Left lung (tissue), 14 donors: ENCODE measurements at places on chromosomes 11 and 22.

GRCh38 chr22:38098410-38099249 lies 11.9 kb downstream of the BAIAP2L2 start:
- DNase-seq = no peak

GRCh38 chr11:6127881-6128280 lies 20.4 kb downstream of the OR56B4 start:
- no peak for DNase-seq

GRCh38 chr22:36457688-36458450 lies 23.6 kb downstream of the TXN2 start:
- DNase-seq = no peak

DNA sequence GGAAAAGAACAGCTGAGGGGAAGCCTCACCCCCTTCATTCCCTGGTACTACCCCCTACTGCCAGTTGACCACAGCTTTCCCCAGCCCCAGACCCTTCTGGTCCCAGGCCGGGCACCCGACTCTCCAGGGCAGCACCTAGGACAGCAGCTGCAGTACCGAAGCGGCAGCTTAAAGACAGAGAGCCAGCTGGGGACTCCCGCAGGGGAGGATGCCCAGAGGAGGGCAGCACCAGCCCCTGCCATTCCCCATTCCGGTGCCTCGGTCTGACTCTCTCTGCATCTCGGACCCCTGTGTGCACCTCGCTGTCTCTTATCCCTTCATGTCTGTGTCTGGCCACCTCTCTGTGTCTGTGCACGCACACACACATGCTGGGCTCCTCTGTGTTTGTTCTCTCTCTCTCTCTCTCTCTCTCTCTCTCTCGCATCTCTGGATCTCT lies 9.4 kb downstream of the IGSF9B start:
- DNase-seq = no peak

DNA sequence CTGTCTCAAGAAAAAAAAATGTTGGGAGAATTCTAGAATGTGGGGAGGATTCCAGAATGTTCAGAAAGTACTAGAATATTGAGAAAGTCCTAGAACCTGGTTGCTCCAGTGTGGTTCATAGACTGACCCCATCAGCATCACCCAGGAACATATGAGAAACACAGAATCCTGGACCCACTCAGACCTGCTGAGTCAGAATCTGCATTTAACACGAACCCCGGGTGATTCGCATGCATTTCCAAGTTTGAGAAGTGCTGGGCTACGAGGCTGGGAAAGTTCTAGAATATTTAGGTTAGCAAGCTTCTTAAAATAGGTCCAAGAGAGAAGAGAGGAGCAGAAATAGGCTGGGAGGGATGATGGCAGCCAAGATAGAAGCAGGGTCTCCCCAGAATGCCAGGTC lies 6.4 kb downstream of the C1QTNF6 start:
- no peak for DNase-seq

- no peak for DNase-seq
Observed at GRCh38 chr11:96122601-96123074, 198.7 kb upstream of the MTMR2 start.

DNA sequence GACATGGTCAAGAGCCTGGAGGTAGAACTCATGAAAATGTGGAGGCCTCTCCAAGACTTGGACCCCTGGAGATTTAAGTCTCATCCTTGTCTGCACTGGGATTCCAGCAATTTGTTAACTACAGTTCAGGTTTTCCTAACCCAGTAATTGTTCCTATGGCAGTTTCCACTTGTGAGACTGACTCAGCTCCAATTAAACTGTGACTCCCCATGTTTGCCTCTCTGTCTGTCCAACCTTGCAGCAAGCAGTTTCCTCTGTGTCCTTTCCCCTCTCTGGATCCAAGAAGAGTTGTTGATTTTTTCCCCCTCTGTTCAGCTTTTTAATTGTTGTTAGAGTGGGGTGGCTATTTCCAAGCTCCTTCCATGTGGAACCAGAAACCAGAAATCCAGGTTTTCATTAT lies 16.2 kb upstream of the ARHGAP20 start:
- DNase-seq = no peak

DNA sequence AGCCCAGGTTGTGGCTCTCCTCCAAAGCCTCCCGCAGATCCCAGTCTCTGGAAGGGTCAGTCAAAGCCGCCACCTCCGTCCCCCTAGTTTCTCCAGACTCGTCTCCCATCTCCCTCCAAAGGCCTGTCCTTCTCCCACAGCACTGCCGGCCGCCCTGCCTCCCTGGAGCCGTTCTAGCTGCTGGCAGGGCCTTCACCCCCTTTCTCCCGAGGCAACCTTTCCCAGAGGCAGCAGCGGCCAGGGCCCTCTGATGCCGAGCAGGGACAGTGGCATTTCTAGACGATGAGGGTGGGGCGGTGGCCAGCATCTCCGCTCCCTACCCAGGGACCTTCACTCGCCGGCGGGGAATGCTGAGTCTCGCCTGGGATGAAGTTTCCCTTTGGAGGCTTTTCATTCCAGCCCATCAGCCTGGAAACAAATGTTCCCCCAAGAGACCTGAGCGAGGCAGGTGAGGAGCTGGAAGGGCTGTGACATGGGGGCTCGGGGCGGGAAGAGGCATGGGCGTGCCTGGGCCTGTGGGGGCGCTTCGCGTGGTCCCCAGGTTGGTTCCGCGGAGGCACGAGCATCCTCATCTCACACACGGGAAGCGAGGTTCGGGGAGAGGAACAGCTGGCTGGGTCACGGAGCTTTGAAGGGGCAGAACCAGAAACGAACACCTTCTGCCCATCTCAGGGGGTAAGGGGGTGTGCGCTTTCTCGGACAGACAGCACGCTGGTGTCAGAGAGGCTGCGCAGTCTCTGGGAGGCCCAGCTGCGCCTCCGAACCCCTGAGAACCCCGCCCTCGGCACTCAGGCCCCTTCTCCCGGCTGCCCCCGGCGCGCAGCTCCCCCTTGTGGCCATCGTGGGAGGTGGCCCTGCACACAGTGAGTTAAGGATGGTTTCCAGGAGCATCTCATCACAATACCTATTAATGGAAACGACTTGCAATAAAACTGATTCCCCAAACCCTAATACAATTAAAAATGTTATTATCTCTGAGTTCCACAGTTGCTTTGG lies 18.1 kb upstream of the KLHL35 start:
- no peak for DNase-seq
